Cortex of kidney (tissue), 1 donor: ENCODE measurements at places on chromosomes 2 and 18.

GRCh38 chr2:221753401-221753800, 181.3 kb upstream of the EPHA4 start:
- no peak for DNase-seq

DNA sequence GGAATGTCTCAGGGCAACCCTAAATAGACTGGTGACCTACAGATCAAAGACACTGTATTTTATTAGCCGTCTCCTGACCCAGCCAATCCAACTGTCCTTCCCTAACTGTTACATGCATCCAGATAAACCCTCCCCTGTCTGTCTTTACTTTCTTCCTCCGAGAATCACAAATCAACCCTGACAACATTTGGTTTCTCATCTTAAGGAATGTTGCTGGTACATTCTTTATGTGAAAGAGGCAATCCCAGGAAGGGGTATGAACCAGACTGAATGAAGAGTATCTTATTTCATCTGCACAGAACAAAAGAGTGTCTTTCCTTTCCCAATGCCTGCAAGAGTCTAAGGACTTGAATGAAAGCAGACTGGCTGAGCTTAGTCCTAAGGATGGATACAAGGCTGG, 113.9 kb upstream of the LTBP1 start:
- DNase-seq = no peak

GRCh38 chr18:33470216-33470615, 29.7 kb upstream of the CCDC178 start:
- DNase-seq = no peak

- no peak for DNase-seq
Measured at GRCh38 chr2:240219208-240219890, 78.9 kb upstream of the OTOS start.

- no peak for DNase-seq
Measured at GRCh38 chr2:1672738-1673137, 71.6 kb downstream of the PXDN start.

- no peak for DNase-seq
Measured at GRCh38 chr2:226423498-226423960, 376.1 kb downstream of the IRS1 start.

DNA sequence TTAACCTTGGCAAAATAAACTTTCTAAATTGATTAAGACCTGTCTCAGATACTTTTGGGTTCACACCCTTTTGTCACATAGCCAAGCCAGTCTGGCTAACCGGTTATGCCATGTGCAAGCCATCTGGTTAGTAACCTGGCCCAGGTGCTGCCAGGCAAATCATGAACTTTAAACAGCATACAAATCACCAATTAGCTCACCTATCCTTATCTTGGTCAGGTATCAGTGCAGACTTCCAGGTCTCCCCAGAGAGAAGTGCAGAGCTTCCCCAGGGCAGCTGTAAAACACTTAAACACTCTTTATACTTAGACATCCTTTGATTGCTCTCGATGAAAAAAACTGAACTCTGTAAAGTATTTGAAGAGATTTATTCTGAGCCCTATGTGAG, 14.9 kb upstream of the MC5R start:
- DNase-seq = no peak

DNA sequence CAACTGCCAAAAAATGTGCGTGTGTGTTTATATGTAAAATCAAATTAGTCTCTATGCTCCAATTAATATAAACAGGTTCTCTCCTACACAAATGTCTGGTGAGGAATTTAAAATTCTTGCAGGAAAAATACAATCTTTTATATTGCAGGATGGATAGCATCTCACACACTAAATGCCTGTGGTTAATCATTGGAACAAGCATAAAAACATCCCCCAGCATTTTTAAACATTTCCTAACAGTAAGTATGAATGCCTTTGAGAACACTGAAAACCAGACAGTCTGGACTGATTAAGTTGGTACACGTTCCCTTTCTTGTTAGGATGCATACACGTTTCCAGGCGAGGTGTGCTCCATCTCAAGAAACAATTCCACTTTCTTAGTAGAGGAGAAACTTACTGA, 29.9 kb upstream of the PDE1A start:
- no peak for DNase-seq

GRCh38 chr2:152303951-152304350, 31.0 kb upstream of the FMNL2 start:
- no peak for DNase-seq

- no peak for DNase-seq
Measured at GRCh38 chr18:47263430-47264307, 12.2 kb upstream of the SKOR2 start.

GRCh38 chr18:50606609-50607008, 46.7 kb downstream of the MAPK4 start:
- DNase-seq = no peak

- no peak for DNase-seq
Measured at GRCh38 chr18:64115881-64116280, 33.0 kb downstream of the LINC00305 start.

- no peak for DNase-seq
Measured at GRCh38 chr2:98801286-98801685, 70.4 kb upstream of the MGAT4A start.

DNA sequence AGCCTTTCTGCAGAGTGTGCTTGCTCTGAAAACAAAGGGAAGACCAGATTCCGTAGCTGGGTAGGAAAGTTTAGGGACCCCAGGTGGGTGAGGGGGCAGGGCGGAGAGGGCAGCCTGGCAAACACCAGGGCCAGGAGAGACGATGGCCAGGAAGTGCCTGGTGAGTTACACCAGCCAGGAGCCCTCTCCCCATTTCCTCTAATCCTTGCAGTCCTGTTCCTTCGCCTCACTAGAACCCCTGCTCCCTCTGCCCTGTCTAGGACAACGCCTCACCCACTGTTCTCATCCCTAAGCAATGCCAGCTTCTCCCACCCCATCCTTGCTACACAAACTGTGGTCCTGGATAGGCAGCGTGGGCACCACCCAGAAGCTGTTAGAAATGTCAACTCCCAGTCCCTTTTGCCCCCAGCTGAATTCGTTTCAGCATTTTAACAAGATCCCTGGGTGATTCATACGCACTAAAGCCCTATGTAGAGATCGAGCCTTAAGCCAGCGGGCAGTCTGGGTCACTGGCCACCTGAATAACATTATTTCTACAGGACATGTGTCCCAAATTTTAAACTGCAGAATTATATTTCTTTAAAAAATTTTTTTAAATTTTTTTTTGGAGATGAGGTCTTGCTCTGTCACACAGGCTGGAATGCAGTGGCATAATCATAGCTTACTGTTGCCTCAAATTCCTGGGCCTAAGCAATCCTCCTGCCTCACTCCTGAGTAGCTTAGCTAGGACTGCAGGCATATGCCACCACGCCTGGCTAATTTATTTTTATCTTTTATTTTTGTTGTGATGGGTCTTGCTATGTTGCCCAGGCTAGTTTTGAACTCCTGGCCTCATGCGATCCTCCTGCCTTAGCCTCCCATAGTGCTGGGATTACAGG, 10.9 kb downstream of the WIPF1 start:
- no peak for DNase-seq

GRCh38 chr18:63109022-63109421, 210.5 kb downstream of the BCL2 start:
- DNase-seq = no peak

DNA sequence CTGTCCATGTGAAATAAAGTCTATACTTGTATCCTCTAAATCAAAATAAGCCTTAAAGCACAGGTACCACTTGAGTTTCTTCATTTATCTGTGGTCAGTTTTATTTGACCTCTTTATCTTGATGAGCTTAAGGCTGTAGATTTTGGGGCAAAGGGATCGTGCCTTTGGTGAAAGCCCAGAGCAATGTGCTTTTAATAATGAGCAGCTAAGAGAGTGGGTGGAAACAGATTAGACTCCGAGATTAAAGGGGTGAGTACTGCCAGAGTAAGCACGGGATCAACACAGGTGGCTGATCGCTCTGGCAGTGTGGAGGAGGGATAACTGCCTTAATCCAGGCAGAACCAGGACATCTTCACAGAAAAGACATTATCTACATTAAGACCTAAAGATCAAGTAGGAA, 280.4 kb downstream of the TDRD15 start:
- no peak for DNase-seq

DNA sequence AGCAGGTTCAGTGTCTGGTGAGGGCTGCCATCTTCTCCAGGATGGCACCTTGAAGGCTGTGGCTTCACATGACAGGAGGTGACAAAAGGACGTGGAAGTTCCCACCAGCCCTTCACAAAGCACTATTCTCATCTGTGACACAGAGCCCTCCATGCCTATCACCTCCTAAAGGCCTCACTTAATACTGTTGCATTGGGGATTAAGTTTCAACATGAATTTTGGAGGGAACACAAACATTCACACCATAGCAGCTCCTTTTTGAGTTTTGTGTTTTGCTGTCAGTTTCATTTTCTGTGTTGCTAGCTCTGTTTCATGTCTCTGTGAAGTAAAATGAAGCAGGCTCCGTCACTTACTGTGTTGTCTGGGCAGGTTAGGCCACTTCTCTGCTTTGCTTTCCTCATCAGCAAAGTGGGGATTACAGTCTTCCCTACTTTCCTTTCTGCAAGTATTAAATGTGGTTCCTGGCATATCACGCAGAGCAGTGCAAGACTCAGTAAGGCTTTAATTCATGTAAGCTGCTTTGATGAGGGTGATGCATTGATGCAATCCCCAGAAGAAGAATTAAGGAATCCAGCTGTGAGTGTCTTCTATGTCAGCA, 31.6 kb downstream of the LIMS1 start:
- no peak for DNase-seq

- no peak for DNase-seq
Measured at GRCh38 chr2:8630676-8631464, 51.0 kb upstream of the ID2 start.
